Pulmonary artery endothelial cell (primary cell): ENCODE measurements at places on chromosomes 6 and 20. TPM values are rescaled to one million over a fixed set of nuclear protein-coding genes. Genes with fewer than 3 reads are reported as not detected.

Gene NR2E1
- not detected in 2 replicates for total RNA-seq

- no peak for DNase-seq
Measured at GRCh38 chr6:37699887-37700619, 2.4 kb upstream of the MDGA1 start.

Gene BPIFB2
- total RNA-seq, result not detected in 2 replicates

Gene MAN1A1
- 29.6 and 35.7 TPM in 2 replicates for total RNA-seq

Gene BANF2
- not detected in 2 replicates for total RNA-seq

- no peak for DNase-seq
Measured at GRCh38 chr20:41627611-41628244, 9.6 kb upstream of the CHD6 start.

DNA sequence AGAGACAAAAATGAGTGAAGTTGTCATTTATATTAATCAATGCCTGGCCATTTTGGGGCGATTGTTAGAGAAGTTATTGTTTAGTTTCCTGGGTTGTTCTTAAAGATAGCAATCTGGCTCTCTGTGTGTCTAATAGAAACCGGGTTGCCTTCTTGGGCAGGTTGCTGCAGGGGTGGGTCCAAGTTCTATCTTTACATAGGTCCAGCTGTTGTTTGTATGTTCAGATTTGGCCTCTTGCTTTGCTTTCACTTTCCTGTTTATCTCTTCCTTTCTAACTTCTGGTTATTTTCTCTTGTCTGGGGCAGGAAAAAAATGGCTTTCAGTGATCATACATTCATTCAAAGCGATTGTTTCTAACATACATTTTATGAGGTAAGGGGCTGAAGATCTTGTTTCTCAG, 128.4 kb upstream of the NOX3 start:
- no peak for DNase-seq

Gene CALHM6
- 0.32 and 0.40 TPM in 2 replicates for total RNA-seq

DNA sequence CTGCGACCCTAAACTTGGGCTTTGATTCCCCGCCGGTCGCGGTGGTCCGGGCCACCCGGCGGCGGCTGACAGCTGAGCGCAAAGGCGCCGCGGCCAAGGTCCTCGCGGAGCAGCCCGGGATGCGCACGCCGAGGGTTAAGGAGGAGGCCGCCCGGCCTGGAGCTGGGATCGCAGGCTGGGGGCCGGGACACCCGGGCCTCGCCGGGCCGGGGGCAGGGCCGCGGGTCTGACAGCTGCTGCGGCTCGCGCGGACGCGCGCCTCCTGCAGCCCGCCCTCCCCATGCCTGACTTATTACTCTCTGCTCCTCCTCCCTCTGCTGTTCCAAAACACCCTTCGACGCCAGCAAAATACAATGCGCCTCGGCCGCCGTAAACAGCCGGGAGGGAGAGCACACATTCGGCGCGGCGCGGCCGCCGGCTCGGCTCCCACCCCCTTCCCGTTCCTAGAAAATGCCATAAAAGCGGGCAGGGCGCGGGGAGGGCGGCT, 746 bp downstream of the BACH2 start:
- no peak for DNase-seq

- no peak for DNase-seq
Measured at GRCh38 chr6:112004201-112005012, 49.5 kb upstream of the CCN6 start.

- peak; percentile 17 for DNase-seq
Measured at GRCh38 chr6:31070711-31071197, 41.6 kb downstream of the C6orf15 start.

Gene PHACTR3
- not detected in 2 replicates for total RNA-seq

DNA sequence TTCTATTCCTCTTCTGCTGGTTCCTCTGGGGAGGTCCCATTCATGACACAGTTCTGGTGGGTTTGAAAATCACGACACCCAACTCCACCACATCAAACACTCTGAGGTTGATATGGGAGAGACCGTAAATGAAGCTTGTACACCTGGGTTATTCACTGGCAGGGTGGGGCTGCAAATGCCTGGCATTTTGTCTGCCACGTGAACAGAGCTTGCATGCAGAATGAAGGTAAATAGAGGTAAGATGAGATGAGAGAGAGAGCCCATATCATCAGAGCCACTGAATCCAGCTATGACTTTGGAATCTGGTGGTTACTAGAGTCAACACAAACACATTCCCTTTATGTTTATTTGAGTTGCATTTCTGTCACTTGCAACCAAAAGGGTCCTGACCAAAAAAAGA, 97.4 kb downstream of the BANF2 start:
- DNase-seq, result no peak

DNA sequence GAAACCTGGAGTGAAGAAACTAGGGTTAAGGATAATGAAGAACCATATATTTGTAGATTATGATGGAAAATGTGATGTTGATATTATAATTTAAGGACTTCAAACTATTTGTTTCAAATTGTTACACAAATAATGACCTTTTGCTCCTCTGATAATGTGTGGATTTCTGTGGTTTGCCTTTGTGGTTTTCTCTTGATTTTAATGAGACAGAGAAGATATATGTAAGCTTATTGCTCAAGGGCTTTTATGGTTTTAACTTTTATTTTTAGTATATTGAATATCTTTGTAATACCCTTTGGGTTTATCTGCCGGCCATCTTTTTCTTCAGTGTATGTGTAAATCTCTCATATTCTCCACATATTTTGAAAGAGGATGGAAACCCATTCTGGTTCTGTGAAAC, 362.3 kb downstream of the RIMS1 start:
- no peak for DNase-seq

- no peak for DNase-seq
Measured at GRCh38 chr6:166778046-166778445, 151.0 kb upstream of the RPS6KA2 start.

Gene KCNQ2
- not detected in 2 replicates for total RNA-seq

Gene FUT9
- under 0.01 TPM in 1 of 2 replicates, not detected in the other for total RNA-seq

- DNase-seq, result no peak
Measured at GRCh38 chr6:75752365-75752764, 3.3 kb downstream of the MYO6 start.

Gene IL17A
- total RNA-seq, result not detected in 2 replicates

DNA sequence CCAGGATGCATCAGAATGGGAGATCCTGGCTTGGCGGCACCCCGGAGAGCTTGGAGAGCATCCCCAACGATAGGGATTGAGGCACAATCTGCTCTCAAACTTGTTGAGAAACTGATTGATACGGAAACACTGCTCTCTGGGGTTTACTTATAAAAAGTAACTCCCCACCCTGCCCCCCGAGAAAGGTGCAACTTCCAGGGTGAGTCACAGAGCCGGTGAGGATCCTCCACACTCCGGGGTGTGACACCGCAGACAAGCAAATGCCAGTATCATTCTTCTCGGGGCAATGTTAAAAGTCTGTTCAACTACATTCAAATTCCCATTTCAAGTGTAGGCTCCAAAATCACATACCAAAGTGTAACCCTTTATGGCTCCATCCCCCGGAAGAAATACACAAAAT, 84.4 kb upstream of the MLN start:
- no peak for DNase-seq

Gene GRIK2
- not detected in 2 replicates for total RNA-seq
